ENCODE measurements at places on chromosomes 4 and X. TPM values are rescaled to one million over a fixed set of nuclear protein-coding genes. Genes with fewer than 3 reads are reported as not detected.

CXorf65 gene
- total RNA-seq = 57.7 TPM

CYBB gene
- 15.5 TPM for total RNA-seq

CSN2 gene
- not detected for total RNA-seq

FAM114A1 gene
- total RNA-seq = 0.50 TPM

VCX3B gene
- not detected for total RNA-seq

SOX3 gene
- not detected for total RNA-seq

SATL1 gene
- not detected for total RNA-seq

ZNF827 gene
- total RNA-seq = 14.9 TPM

RNF150 gene
- total RNA-seq = not detected

PLP2 gene
- 180 TPM for total RNA-seq

CAMK2D gene
- 31.6 TPM for total RNA-seq

GRIA3 gene
- 0.90 TPM for total RNA-seq

GNRHR gene
- total RNA-seq = not detected

- DNase-seq = no peak
These were observed 782 bp downstream of the PITX2 start for GRCh38 chr4:110621839-110622751.

DNA sequence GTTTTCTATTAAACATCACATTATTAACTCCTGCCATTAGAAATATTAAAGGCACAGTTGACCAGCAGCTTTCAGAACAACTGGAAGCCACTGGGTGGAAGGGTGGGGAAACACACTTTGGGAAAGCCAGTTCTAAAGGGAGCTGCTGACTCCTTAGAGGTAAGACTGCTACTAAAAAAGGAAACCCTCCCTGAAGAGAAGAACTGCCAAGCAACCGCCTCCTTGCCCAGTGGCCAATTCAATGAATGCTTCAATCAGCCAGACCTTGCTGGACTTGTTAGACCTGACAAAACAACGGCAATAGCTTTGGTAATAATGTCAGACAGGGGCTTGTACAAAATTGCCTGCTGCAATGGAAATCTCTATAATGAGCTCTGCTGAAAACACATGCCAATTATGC, 15.6 kb downstream of the OPHN1 start:
- DNase-seq = no peak

DNA sequence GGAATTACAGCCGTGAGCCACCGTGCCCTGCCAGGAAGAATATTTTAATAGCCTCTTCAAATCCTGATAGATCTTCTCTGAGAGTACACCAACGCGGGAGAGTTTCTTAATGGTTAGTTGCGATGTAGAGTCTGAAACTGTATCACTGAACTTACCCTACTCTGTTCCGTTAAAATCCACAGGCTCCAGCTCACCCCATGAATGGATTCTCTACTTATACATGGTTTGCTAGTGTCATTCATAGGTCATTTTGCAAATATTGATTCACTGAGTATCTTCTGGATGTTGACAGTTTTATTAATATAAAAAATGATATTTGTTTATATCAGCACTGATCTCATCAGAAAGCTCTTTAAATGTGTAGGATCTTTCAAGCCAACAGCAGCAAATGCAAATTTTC, 99.9 kb downstream of the FAM193A start:
- no peak for DNase-seq

DNA sequence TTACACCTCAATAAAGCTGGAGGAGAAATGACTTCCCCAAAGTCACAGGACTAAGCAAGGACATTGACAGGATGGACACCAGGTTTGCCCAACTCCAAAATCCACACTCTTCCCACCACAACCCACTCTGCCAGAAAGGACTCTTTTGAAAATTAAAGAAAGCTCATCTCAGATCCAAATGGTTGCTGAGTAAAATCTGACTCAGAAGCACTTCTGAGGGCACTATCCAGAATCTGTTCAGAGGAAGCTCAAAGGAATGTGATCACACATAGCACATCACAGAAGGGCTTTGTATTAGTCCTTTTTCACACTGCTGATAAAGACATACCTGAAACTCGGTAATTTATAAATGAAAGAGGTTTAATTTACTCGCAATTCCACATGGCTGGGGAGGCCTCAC, 155.5 kb downstream of the RAB28 start:
- no peak for DNase-seq

GRCh38 chr4:6124386-6125102, 75.8 kb downstream of the JAKMIP1 start:
- no peak for DNase-seq

DNA sequence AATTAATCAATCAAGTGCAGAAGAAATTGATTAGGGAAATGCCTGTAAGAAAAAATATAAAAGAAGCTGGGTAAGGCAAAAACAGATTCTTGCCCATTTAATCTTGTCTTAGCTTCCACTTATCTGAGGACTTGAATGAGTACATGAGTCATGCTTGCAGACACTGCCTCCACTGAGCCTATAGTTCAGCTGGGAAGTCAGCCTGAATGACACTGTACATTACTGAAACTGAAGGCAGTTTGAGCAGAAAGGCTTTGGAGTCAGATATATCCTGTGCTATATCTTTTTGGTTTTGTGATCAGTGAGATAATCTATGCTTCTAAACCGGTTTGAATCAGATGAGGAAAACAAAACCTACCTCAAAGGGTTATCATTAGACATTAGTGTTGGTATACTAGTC, 61.3 kb downstream of the NUDT11 start:
- no peak for DNase-seq

DNA sequence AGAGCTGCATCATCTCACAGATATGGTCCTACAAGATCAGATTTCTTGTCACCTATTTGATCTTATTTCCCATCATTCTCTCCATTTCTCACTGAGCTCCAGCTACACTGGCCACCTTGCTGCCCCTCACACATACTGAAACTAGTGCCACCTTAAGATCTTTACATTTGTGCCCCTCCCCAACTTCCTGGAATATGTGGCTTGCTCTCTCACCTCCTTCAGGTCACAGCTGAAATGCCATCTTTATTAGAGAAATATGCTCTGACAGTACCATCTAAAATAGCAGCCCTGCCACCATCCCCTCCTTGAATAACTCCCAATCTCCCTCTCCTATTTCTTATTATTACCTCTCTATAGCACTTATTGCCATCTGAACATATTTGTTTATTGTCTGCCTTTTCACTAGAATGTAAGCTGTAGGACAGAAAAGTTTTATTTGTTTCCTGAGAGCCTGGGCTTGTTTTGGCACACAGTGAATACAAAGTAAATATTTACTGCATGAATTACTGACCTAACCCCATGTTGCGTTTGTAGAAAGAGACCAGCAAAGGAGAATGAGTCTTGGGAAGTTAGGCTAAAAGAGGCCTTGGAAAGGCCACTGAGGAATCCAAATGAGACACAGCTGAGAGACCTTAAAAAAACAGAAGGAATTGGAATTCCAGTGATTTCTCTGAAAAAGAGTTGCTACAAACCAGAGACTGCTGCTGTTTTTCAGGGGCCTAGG, 22.7 kb downstream of the DYNLT3 start:
- no peak for DNase-seq

DNA sequence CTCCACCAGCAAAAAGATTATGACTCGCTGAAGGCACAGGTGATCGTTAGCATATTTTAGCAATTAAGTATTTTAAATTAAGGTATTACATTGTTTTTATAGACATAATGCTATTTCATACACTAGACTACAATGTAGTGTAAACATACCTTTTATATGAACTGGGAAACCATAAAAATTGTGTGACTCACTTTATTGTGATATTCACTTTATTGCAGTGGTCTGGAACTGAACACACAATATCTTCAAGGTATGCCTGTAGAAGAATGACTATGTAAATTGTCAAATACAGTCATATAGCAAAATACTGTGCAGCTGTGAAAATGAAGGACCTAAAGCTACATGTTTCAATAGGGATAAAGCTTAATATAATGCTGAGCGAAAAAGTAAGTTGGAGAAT, 26.6 kb upstream of the MAML3 start:
- DNase-seq = no peak

- no peak for DNase-seq
These were observed 26.7 kb downstream of the BCLAF3 start for GRCh38 chrX:19964017-19964710.

DNA sequence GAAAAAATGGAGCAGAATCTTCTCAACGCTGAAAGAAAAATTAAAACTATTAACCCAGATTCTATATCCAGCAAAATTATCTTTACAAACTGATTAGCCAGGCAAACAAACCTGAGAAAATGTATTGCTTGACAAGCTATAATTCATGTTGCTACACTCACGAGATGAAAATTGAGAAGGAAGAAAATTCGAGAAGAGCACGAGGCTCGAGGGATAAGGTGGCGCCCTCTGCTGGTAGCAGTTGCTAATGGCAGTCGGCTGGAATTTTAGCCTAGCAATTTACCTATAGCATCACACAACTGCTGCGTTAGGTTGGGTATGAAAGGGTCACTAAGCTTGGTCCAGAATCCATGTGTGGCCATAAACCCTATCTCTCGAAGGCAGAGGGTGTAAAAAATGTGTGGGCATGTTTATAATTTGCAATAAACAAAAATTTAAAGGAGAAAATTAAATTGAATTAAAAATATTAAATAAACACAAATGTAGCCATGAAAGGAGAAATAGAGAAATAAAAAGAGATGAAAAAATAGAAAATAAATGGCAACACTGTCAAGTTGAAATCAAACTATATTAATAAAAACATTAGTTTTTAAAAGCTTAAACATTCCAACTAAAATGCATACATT, 126.6 kb downstream of the PPP4R3C start:
- DNase-seq = no peak

- no peak for DNase-seq
These were observed 646.5 kb upstream of the ACTRT1 start for GRCh38 chrX:128698573-128699181.

GRCh38 chr4:95165926-95166524, 382.7 kb downstream of the UNC5C start:
- DNase-seq = no peak

DNA sequence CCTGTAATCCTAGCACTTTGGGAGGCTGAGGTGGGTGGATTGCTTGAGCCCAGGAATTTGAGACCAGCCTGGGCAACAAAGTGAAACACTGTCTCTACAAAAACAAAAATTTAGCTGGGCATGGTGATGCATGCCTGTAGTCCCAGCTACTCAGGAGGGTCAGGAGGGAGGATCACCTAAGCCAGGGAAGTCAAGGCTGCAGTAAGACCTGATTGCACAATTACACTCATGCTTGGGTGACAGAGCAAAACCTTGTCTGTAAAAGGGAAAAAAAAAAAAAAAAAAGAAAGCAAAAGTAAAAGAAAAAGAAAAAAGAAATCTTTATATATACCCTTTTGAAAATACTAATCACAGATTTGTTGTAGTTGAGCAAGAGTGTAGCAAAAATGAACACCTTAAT, 801.0 kb upstream of the IGFBP7 start:
- DNase-seq = no peak

DNA sequence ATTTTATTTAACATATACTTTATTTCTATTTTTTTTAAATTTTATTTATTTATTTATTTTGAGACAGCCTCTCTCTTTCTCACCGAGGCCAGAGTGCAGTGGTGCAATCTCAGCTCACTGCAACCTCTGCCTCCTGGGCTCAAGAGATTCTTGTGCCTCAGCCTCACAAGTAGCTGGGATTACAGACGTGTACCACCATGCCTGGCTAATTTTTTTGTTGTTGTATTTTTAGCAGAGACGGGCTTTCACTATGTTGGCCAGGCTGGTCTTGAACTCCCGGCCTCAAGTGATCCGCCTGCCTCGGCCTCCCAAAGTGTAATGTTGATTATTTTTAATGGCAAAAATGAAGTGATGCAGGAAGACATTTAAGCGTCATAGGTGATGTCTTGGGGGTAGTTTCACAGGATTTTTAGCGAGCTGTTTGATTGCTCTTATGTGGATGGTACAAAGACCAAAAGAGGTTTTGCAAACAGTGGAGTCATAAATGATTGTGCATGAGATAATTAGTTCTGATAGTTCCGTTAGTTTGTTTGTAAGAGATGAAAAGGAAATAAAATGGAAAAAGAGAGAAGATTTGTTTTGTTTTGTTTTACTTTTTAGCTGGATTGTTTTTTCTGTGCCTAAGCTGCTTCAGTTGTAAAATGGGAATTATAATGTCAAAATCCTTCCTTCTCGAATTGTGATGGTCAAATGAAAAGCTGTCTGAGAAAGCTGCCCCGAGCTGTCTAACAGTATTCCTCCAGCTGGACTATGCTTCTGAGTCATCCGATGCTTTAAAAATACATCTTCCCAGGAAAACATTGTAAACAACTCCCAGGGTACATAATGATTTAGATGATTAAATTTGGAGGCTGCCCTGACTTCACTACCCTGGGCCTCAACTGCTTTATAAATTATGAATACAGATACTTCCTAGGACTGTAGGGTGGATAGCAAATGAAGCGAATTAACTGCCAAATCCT, 14.7 kb downstream of the RHOH start:
- DNase-seq = no peak

DNA sequence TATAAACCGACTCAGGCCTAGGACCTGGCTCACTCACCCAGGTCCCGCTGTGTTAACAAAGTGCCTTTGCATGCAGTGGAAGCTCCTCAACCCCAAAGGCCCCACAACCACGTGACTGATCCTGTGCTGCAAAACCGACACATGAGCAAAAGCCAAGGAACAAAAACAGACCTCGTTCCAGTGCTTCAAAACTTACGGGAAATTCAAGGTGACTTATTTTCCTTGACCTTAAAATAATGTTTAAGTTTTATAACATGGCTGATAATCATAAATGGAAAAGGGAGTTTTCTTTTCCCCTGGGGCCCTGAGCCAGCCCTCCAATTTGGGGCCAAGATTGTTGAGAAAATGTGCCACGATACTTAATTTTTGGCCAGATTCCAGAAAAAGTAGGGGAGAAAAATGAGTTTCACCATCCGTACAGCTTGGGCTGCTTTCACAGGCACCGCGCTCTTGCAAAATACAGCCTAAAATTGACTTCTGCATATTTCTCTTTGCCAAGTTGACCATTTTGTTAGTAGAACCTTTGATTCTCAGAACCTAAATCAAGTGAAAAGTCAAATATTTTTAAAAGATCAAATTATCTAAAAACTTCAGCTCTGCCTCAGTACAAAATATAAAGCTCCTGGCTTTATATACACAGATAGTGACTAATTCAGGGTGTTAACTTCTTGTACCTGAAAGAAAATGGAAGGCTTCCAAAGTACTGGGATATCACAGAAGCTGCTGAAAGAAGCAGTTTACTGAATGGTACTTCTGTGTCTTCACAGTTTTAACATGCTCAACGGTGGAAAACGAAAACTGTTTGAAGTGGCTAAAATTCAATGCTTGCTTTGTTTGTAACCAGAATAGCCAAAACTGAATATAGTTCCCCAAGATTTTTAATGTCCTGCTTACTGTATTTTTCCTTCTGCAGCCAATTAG, 93.8 kb downstream of the APBB2 start:
- no peak for DNase-seq

DNA sequence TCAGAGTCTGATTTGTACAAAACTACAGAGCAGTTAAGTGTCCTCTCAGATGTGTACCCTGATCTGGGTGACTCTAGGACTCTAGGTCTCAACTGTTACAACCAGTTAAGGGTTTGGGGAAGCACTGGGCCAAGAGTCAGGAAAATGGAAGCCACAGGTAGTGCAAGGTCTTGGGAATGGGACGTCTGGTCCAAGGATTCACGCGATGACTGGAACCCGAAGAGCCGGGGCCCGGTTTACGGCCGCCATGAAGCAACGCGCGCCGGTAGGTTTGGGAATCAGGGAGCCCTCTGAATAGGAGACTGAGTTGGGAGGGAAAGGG, 321 bp upstream of the HPRT1 start:
- no peak for DNase-seq

GRCh38 chr4:38469410-38469809, 194.6 kb upstream of the KLF3 start:
- DNase-seq = no peak

GRCh38 chr4:65416891-65417290, 253.4 kb downstream of the EPHA5 start:
- no peak for DNase-seq

- no peak for DNase-seq
These were observed 110.5 kb upstream of the ENPP6 start for GRCh38 chr4:184328022-184328736.
